Activated CD8-positive, alpha-beta memory T cell treated with anti-CD3 and anti-CD28 coated beads for 4 hours (primary cell): ENCODE measurements at places on chromosomes 6 and 20.

- DNase-seq = no peak
These were observed 359.4 kb downstream of the EPHA7 start for GRCh38 chr6:93059911-93060310.

DNA sequence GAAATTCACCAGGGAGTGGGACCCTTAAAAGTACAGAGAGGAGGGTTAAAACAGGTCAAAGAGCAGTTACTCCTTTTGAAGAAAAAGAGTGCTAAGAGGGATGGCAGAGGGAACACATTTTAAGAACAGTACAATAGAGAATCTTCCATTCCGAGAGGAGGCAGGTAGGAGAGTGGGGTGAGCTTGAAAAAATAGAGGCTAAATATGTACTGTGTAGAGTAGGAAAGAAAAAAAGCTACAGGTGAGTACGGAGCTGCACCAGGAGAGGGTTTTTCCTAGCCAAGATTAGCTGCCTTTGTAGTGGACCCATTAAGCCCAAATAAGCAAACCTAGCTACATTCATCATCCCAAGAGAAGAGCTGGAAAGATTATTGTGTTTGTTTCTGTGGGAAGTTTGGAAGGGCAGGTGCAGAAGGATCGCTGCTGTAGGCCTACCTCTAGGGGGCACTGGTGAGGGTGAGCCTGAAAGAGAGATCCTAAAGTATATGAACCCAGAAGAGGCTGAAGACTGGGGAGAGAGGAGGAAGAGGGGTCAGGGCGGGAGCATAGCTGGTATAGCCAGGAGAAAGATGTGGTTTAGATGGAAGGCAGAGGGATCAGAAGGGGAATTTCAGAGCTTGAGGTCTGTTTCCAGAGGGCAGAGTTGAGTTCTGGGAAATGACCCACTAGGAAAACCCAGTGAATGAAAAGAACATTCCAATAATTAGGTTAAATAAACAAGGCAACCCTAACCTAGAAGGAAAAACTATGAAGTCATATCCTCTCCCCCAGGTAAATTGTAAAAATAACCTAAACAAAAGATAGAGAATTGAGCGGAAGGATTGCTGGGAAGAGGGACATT is 50.2 kb upstream of the HINT3 start:
- no peak for DNase-seq

- no peak for DNase-seq
These were observed 205.2 kb upstream of the MARCKS start for GRCh38 chr6:113651920-113652319.

DNA sequence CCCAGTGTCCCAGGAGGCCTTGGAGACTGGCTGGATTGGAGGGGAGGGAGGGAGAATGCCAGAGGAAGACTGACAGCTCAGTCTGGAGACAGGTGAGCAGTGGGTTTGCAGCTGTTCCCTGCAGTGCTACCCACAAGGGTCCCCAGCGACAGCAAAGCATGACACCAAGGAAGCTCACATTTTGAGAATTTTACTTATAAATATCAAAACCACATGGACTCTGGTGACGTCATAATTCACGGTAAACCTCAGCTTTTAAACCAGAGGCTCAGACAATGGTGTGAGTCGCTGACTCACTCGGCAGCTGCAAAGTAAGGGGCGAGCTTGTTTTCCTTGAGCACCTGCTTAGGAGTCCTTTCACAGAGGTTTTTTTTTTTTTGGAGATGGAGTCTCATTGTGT is 65.2 kb downstream of the THBS2 start:
- DNase-seq = no peak

DNA sequence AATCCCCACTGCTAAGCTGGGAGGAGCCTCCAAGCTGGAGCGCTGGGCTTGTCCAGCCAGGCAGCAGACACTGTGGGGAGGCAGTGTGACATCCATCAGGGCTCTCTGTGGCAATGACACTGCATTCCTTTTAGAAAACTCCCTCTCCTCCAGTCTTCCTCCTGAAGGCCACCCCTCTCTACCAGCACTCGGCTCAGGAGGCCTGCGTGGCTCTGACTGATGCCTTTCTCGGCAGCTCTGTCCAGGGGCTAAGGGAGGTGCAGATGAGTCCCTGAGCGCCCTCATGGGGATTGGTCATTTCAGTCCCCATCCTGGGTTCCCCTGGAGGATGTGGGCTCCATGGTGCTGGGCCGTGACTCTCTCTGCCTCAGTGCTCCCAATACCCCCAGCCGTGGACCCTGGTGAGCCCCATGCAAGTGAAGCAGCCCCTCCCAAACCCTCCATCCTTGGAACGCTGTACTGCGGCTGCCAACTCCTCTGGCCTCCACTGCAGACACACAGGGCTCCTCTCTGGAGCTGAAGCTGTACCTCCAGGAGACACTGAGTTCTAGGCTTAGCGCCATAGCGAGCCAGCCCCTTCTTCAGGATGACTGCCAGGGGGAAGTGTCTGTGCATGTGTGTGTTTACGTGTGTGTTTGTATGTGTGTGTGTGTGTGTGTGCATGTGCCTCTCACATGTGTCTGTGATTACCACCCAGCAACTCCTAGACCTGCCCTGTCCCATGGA is 209.6 kb downstream of the ERMARD start:
- DNase-seq = no peak

GRCh38 chr20:64242003-64242796 is 13.3 kb upstream of the PCMTD2 start:
- no peak for DNase-seq

GRCh38 chr6:57108691-57109090 is 18.7 kb downstream of the ZNF451 start:
- DNase-seq = no peak

DNA sequence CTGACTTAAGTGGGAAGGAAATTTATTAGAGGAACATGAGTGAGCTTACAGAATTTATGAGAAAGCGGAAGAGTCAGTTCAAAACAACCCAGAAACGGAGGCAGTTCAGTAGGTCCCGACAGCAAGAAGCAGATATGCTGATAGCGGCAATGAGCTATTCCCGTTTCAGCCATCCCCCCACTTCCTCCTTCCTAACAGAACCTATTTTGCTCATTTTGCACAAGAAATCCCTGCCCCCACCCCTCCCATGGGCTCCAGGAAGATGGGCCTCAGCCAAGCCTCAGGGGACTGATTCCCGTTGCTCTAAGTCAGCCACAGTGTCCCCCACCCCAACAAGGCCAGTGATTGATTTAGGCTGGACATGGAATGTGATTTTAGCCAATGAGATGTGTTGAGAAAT is 157.5 kb downstream of the CEBPB start:
- no peak for DNase-seq

GRCh38 chr20:35663516-35664465 is 909 bp downstream of the CPNE1 start:
- DNase-seq = peak; percentile 13

- DNase-seq = no peak
These were observed 26.2 kb downstream of the DEFB114 start for GRCh38 chr6:49937811-49938210.

DNA sequence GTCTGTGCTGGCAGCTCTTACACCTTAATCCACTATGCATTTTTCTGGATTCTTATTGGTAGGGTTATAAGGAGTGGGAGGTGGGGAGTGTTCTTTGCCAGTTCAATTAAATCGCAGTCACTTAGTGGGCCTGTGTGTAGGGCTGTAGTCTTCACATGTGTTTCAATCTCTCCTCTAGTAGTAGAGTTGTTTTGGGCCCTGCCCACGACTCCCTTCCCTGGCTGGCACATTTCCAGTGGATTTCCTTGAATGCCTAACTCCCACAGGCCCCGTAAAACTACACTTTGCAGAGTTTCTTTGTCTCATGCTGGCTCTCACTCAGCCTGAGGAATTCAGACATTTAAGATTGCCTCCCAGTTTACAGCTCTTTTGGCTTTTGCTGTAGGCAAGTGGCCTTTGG is 414.0 kb upstream of the OPRM1 start:
- no peak for DNase-seq

GRCh38 chr6:151443911-151444621 is 7.9 kb downstream of the RMND1 start:
- no peak for DNase-seq

GRCh38 chr20:49455691-49456090 is 26.8 kb downstream of the KCNB1 start:
- DNase-seq = no peak

GRCh38 chr6:19864285-19864684 is 27.1 kb downstream of the ID4 start:
- no peak for DNase-seq

GRCh38 chr6:153437193-153437592 is 306.1 kb upstream of the RGS17 start:
- DNase-seq = no peak

- no peak for DNase-seq
These were observed 169.9 kb downstream of the EDN1 start for GRCh38 chr6:12459945-12460661.

- no peak for DNase-seq
These were observed 233.7 kb downstream of the DLL1 start for GRCh38 chr6:170057034-170057734.

DNA sequence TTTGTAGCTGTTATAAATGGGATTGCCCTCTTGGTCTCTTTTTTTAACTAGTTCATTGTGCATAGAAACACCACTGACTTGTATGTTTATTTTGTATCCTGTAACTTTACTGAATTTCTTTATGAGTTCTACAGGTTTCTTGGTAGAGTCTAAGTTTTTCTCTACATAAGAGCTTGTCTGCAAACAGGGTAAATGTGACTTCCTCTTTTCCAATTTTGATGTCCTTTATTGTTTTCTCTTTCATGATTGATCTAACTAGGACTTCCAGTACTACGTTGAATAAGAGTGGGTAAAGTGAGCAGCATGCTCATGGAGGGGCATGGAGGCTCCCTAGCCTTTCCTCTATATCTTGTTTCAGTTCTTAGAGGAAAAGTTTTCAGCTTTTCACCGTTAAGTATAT is 3.0 kb upstream of the WFDC10A start:
- no peak for DNase-seq

DNA sequence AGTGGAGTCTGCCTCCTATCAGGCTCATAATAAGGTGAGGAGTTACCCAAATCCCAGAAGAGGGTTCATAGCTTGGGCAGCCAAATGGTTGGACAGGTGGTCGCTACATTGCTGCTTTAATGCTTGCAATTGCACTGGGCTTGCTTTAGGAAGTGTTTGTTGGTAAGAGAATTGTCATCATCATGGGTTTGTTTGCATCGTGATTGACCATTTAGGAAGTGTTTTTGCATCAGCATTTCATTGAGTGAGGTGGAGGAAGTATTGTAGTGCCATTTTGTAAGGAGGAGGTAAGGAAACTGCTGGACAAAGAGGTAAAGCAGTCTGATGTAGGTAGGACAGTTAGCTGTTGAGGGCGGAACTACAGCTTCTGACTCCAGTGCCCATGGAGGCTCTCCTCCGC is 101.5 kb downstream of the ARID1B start:
- DNase-seq = no peak

- DNase-seq = no peak
These were observed 46.9 kb upstream of the SMIM29 start for GRCh38 chr6:34295721-34296120.

DNA sequence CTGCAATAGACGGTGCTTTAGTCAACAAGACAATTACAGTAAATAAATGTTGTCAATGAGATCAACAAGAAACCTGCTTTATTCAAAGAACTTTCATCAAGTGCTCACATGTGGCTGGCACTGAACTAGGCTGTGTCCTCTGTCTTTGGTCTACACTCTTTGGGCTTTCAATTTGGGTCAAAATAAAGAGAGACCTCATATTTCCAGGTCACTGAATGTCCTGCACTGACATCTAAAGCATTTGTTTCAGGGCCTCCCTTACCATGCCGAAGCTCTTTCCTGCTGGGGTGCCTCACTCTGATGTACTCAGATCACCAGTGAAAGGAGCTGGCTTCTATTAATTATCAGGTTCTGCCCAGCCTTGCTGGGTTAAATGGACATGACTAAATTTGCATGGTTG is 32.0 kb downstream of the PDE7B start:
- DNase-seq = no peak

DNA sequence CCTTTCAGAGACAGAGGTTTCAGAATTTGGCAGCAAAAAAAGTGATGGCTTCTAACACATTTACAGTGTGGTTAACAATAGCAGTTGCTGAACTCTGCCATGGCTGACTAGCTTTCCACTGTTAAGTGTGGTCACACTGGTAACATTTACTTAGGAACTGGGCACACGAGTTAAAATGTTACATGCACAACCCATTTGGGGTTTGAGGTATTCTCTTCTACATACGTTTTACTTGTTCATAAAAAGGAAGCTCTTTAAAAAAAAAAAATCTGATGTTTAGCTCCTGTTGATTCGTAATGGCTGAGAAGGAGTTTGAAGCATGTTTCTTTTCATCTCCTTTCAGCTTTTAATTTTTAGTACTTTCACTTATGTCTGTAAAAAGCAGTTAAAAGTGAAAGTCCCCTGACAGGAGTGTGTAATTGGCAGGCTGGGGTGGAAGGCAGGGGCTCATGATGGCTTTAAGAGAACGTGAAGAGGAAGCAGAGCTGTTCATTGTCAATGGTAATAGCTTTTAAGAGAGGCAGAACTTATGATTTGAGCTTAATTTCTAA is 245.9 kb downstream of the FARS2 start:
- DNase-seq = no peak

DNA sequence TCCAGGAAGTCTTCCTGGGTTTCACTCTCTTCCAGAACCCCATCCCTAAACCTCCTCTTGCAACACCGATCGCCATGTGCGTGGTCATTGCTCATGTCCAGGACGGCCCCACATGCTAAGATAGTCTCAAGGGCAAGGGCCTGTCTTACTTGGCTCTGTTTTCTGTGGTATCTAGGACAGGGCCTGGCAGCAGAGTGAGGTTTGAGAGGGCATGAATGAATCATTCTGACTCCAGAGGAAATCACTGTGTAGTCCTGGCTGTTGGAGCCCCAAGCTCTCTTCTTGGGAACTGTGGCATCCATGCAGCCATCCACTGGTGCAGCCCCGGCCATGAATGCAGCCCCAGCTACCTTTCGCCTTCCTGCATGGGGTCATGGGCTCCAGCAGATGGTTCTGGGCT is 12.4 kb downstream of the SIRPA start:
- no peak for DNase-seq

DNA sequence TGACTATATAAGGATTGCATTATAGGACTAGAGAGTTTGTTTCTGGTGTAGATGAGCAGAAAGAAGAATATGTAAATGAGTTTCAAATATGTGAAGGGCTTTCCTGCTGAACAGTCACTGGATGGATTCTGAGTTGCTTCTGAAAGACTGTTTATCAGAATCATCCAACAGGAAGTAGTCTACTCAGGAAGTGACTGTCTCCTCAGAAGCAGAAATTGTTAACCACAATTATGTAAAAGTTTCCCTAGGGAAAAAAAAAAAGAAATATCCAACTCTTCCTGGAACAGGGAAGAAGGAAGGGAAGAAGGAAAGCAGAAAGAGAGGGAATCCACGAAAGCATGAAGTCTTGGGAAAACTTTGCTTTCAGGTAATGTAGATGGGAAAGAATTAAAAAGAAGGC is 138.9 kb downstream of the TENT5A start:
- no peak for DNase-seq

GRCh38 chr20:2911200-2911599 is 37.9 kb downstream of the PTPRA start:
- no peak for DNase-seq
